ENCODE measurements at places on chromosomes 2 and 18.

DNA sequence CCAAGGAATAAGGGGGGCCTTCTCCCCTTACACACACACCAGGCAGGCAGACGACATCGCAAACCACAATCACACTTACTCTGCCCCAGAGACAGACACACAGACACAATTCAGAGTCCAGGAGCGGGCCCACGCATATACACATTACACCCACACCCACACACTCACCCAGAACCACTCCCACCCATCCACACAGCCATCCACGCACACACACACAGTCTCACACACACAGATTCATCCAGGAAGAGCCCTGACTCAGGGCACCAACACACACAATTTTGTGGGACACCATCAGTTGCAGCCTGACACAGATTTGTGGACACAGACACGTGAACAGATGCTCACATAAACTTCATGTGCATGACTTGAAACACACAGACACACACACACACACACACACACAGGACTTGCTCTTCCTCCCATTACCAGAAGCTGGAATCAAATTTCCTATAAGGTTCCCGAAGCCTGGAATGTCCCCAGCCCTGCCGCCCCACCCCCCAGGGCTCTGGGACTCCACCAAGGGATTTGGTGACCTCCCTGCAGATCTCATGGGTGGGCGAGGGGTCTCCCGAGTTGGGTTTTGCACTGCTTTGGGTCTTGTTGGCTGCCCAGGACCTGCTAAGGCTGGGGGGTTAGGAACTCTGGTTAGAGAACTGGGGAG lies 23.5 kb downstream of the TNS1 start:
- DNase-seq = no peak

- DNase-seq = no peak
Observed at GRCh38 chr2:238406221-238406997, 20.3 kb upstream of the ASB1 start.

- DNase-seq = no peak
Observed at GRCh38 chr2:187001248-187001647, 152.3 kb upstream of the ZSWIM2 start.

- no peak for DNase-seq
Observed at GRCh38 chr2:46580416-46580815, 101.1 kb downstream of the TMEM247 start.

- no peak for DNase-seq
Observed at GRCh38 chr2:235498541-235498940, 4.7 kb downstream of the AGAP1 start.

DNA sequence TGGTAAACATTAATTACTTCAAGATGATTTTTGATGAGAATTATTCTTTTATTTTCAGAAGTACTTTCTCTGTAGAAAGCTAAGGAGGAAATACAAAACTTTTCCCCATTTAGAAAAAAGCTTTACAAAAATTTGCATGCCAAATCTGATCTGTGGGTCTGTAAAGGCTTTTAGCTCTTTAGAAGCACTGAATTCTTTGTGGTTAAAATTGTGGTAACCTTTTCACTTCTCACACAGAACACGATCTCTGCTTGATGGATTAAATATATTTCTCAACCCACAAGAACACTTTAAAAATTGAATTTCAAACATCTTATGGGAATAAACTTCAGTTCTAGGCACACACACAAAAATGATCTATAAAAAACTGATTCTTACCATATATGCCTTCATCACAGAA lies 63.7 kb downstream of the VIL1 start:
- no peak for DNase-seq

- no peak for DNase-seq
Observed at GRCh38 chr2:234676109-234676782, 179.4 kb upstream of the ARL4C start.

DNA sequence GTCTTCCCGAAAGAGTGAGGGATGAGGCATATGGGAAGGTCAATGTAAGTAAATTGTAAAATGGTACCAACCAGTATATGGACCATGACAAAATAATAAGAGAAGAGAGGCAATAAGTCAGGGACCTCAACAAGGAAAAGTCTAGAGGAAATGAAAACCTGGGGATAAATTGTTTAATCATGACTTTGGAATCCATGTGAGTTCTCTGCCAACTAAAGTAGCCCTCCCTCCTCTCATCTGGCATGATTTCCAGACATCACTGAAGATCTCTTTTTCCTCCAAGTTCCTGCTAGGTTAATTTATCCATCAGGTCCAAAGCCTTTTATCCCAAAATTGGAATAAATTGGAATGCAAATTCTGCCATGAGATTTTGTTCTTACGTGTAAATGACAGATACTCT lies 417.9 kb downstream of the NRXN1 start:
- no peak for DNase-seq

DNA sequence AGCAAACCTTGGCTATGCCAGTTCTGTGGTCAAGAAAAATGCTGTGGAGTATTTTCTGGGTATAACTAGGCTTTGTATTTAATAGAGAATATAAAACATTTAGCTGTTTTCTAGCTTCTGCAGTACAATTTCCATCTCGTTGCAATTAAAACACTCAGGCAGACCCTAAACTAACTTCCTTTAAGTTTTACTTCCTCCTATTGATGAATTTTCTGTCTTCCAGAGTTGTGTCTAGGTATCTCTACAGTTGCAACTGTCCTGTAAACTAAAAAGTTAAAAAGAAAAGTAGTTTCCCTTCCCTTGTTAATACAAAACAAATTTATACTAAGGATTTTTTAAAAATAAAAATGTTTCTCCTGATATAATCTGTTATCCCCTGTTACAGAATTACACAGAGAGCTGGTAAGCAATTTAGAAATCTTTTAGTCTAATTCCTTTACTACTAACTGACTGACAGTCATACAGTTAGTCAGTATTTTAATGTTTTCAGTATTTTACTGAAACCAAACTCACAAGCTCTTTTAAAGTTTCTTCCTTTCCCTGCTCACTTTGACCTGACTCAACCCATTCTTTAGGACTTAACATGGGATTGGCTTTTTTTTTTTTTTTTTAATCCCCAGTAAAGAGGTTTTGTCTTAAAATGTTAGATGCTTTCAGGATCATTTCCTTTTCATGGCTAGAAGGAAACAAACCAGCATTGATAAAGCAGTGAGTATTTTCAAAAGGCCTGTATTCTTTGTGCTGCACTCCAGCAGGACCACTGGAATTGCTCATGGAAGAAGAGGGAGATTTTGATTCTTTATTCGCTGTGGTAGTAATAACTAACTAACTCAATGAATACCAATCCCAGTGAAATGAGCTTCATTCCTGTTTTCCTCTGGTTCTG lies 22.9 kb downstream of the ITGAV start:
- no peak for DNase-seq

DNA sequence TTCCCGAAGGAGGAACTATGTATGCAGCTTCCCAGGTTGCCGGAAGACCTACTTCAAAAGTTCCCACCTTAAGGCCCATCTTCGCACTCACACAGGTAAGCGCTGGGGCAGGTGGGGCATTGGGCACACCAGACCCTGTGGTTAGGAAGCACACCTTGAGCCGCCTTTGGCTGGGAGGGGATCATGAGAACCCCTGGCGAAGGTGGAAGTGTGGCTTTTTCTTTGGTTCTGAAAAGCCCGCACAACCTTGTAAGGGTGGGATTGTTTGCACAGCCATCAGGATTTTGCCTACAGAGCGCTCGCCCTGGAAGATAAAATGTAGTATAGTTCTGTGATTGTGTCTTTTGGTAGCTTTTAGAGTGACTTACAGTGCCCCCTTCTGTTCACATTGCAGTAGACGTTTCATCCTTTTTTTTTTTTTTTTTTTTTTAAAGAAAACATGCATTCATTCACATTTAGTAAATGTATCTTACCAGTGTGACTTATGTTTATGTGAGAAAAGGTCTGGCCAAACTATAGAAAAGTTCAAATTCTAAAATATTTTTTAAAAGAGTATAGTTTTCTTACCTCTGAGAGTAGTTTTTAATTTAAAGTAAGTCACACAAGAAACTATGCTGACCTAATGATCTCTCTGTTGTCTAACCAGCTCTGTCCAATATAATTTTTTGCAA lies 5.3 kb downstream of the KLF11 start:
- no peak for DNase-seq

- no peak for DNase-seq
Observed at GRCh38 chr18:51668101-51668500, 470.6 kb upstream of the MEX3C start.

DNA sequence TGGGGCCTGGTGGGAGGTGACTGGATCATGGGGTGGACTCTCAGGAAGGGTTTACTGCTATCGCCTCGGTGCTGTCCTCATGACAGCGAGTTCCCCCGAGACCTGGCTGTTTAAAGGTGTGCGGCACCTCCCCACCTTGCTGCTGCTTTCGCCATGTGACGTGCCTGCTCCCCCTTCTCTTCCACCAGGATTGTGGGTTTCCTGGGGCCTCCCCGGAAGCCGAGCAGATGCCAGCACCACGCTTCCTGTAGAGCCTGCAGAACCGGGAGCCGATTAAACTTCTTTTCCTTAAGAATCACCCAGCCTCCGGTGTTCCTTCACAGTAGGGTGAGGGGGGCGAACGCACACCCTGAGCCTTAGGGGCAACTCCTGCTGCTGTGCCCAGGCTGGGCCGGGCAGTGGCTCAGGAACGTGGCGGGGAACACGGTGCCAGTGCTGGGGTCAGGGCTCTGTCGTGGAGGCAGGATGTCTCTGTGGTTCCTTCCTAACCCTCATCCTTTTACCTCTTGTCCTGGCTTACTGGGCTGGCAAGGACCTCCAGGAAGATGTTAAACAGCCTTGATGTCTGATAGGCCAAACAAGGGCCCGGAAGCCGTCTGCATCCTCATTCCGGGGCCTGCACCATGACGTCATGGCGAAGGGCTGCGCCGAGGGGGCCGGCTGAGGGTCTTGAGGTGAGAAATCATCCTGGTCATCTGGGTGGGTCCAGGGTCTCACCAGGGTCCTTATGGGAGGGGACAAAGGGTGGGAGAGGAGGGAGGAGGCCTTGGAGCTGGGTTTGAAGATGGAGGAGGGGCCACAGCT lies 12.7 kb downstream of the NEU4 start:
- no peak for DNase-seq

DNA sequence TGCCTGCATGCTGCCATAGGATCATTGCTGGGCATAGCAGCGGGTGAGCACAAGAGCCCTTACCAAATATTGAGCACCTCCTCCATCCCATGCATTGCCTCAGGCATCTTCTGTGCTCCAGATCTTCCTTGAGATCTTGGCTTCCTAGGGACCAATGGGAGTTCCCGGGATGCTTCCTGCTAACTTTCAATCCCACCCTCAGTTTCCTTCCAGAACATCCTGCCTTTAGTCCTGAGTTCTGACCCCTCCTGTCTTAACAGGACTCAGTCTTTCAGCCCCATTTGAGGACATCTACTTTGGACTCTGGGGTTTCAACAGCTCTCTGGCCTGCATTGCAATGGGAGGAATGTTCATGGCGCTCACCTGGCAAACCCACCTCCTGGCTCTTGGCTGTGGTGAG lies 15.3 kb downstream of the SLC14A1 start:
- no peak for DNase-seq

DNA sequence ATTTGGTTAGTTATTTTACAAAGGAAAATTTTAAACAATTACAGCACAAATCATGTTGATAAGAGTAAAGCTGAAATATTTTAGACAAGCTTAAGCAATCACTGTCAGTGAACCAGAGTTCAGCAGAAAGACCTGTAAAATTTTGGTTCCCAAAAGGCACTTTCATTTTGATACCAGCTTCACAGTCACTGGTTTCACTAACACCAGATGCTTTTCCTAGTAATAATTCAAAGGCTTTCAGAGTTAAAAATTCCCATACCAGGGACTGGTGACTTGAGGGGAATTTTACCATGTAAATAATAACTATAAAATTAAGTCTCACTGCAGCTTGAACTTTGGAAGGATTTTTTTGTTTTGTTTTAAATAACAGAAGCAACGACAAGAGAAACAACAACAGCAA lies 102.3 kb upstream of the CD302 start:
- DNase-seq = no peak

DNA sequence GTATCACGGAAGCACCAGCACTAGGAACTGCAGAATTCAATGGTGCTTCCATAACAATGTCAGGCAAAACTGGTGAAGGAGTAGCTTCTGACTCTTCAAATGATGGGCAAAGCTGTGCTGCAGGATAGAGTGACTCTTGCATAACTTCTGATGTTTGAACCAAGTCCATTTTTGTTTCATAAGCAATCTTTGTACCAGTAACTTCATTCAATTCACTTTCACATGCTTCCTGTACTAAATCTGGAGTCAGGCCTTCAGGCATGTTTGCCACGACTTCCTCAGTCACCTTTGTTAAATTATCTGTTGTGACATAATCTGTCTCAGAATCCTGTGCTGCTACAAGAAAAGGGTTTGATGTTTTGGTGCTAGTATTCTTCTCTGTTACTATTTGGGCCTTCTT lies 24.0 kb downstream of the RTN4 start:
- no peak for DNase-seq

DNA sequence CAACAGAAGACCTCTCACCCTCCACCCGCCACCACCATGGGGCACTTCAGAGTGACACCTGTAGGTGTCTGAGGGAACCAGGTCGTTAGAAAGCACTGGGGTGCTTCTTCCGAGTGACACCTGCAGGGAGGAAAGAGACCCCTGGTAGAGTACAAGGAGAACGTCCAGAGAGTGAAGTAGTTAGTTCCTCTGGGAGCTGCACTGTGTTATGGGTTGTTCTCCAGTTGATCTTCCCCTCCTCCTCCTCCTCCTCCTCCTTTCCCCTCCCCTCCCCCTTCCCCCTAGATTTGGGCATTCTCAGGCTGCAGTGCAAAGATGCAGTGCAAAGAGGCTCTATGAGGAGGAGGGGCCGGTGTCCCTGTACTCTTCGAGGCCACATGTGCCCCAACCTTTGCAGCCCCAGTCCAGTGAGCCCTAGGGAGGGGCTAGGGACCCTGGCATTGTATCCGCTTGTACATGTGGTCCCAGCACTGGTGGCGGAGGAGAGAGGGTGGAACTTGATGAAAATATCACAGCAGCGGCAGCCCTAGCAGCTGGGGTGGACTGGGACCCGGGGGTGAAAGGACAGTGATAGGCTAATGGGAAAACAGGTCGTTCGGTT lies 850 bp downstream of the DNAJB2 start:
- DNase-seq = no peak

GRCh38 chr2:190657474-190658255 lies 8.8 kb downstream of the NAB1 start:
- DNase-seq = no peak

- DNase-seq = no peak
Observed at GRCh38 chr2:134198006-134198634, 55.8 kb upstream of the MGAT5 start.

DNA sequence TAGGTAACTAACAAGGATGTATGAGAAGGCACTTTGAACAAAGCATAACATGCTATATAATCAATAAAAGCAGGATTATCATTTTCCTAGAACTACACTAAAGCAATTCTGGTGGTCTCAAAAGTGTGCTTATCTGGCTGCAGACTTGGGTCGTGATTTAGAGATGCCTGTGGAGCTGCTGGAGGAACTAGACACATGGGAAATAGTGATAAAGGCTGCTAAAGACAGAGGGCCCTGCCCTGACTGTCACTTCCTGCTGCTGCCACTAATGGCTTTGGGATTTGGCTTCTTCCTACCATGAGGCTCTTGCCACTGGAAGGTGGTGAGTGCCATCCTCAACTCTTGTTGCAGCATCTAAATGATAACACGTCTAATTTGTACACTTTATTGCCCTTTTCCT lies 22.5 kb downstream of the TMEM178A start:
- no peak for DNase-seq

- DNase-seq = no peak
Observed at GRCh38 chr2:229728370-229728769, 14.0 kb upstream of the DNER start.

- no peak for DNase-seq
Observed at GRCh38 chr18:63141778-63142176, 177.8 kb downstream of the BCL2 start.

- no peak for DNase-seq
Observed at GRCh38 chr2:142974288-142975024, 97.0 kb downstream of the KYNU start.

GRCh38 chr18:13932285-13933025 lies 17.1 kb upstream of the MC2R start:
- DNase-seq = no peak
